AG20443 (cell line): ENCODE measurements at places on chromosomes 2 and 18.
A peak's percentile ranks its signal among the peaks of the same experiment; 100 is the strongest.

- no peak for DNase-seq
These were observed 2.4 kb upstream of the HOXD8 start for GRCh38 chr2:176126929-176127773.

DNA sequence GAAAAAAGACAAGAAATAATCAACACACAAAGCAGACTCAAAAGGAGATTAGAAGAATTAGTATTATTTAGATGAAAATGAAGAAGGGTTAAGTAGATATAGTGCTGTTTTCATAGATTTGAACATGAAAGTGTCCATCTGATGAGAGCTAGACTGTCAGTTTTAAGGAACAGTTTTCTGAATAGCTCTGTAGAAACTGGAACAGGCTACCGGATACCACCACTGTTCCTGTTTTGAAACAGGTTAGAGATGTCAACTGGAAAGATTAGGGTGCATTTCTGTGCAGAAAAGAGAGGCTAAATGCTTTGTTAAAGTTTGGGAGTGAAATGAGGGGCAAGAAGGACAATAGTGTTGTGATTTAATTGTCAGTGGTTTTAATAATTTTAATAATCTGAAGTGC is 908.8 kb downstream of the CNTNAP5 start:
- no peak for DNase-seq

GRCh38 chr2:108396845-108397244 is 19.1 kb downstream of the SULT1C4 start:
- DNase-seq = no peak

GRCh38 chr2:221501210-221501882 is 70.8 kb downstream of the EPHA4 start:
- peak; percentile 61 for DNase-seq

GRCh38 chr18:55920063-55920462 is 332.1 kb upstream of the TCF4 start:
- DNase-seq = no peak
